ENCODE measurements at places on chromosomes 4 and X. TPM values are rescaled to one million over a fixed set of nuclear protein-coding genes. Genes with fewer than 3 reads are reported as not detected.

Gene FDCSP
- 0.80 TPM for polyA plus RNA-seq

Gene RXFP1
- polyA plus RNA-seq: 0.03 TPM

Gene RPL39
- 4,581 TPM for polyA plus RNA-seq

Gene FOXR2
- polyA plus RNA-seq: not detected

GRCh38 chr4:80265571-80266252 lies 752 bp upstream of the FGF5 start:
- no peak for DNase-seq

- no peak for DNase-seq
Measured at GRCh38 chr4:20576861-20577260, 123.4 kb upstream of the PACRGL start.

DNA sequence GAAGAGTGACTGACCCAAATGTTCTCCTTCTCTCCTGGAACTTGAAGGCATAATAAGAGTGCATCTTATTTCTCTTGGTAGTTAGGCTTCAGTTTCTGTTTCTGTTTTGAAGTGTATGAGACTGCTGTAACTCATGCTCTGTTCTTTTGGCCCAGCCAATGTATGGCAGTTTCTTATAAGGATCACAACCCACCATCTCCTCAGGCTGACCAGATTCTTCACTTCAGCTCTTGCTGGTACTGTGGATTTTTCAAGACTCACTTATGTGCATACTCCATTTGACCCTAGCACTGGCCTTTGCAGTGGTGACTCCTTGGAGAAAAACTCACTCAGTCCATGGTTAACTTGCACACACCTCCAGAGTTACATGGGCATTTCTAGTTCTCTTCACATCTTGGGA lies 9.6 kb upstream of the YTHDC1 start:
- DNase-seq: no peak

GRCh38 chr4:96744676-96745075 lies 904.8 kb downstream of the PDHA2 start:
- no peak for DNase-seq

DNA sequence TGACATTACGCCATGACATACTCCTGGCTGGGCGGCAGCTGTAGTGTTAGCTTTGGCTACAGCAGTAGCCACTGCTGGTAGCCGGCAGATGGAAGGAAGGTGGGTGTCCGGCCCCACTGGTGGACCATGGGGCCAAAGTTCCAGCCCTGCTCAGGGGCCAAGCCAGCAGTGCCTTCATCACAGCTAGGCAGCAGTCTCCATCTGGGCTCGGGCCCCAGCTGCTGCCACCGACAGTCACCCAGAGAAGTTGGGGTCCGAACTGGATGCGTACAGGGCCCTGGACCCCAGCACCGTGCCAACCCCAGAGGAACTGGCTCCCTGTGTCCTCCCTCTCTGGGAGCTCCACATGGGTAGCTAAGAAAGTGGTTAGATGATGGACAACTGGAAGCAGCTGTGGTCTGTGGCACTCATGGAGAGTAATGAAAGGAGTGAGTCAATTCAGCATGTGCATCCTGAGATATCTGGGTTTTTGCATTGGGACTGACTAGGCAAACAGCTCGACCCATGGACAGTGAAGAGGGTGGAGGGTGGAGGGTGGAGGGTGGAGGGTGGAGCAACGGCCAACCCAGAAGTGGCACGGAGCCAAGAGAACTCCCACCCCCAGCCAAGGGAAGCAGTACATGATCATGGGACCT lies 366.6 kb upstream of the GRIA3 start:
- DNase-seq: no peak
